Fibroblast of gingiva (primary cell): ENCODE measurements at places on chromosomes 7 and 10.
A peak's percentile ranks its signal among the peaks of the same experiment; 100 is the strongest.

GRCh38 chr10:103692436-103692951, 162.9 kb downstream of the SH3PXD2A start:
- no peak for DNase-seq

DNA sequence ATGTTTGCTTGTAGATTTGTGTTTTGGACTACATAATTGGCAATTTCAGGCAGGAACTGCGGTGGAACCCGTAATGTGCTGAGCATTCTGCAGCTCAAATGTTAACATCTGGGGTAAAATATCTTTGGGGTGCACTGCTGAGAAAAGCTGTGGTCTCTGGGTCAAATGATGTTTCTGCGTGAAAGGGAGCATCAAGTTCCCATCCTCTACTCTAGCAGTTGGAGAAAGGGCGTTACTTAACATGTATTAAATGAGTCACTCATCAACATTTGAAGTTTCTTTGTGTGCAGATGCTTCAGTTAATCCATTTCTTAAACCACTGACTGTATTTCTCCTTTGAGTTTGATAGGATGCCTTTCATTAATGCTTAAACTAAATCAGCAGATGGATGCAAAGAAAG, 273.1 kb upstream of the PITRM1 start:
- DNase-seq: no peak

GRCh38 chr10:75466001-75466400, 34.6 kb downstream of the LRMDA start:
- DNase-seq: no peak

GRCh38 chr7:130943336-130943901, 209.4 kb upstream of the KLF14 start:
- DNase-seq: peak; percentile 80

- DNase-seq: peak; percentile 74
Measured at GRCh38 chr10:132382231-132382922, 14.6 kb upstream of the PWWP2B start.

DNA sequence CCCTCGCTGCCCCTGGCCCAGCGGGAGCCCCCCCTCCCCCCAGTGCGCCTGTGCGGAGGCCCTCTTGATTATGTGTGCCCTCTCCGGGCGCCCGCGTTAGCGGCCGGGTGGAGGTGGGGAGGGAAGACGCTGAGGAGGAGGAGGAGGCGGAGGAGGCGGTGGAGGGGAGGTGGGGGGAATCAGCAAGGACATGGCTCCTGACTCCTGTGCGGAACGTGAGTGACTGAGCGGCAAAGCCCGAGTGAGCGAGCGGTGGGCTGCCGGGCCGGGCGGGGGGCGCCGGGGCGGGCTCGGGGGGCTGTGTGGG, 201 bp downstream of the MLLT10 start:
- no peak for DNase-seq

- no peak for DNase-seq
Measured at GRCh38 chr10:1267568-1267967, 211.4 kb downstream of the WDR37 start.

DNA sequence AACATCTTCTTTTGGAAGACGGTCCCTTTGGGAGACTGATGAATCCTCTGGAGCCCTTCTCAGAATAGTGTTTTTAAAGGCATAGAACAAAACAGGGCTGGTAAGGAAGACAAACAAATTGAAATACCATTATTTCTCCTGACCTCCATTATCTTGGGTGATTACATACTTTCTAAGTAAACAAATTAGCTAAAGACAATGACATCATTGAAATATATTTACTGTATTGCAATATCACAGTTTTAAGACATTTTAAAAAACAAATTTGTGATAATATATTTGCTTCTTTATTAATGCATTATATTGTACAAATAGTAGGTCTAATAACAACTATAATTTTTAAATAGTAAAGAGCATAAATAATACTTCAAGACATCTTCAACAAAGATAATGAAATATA, 152.2 kb upstream of the CDK1 start:
- DNase-seq: no peak

DNA sequence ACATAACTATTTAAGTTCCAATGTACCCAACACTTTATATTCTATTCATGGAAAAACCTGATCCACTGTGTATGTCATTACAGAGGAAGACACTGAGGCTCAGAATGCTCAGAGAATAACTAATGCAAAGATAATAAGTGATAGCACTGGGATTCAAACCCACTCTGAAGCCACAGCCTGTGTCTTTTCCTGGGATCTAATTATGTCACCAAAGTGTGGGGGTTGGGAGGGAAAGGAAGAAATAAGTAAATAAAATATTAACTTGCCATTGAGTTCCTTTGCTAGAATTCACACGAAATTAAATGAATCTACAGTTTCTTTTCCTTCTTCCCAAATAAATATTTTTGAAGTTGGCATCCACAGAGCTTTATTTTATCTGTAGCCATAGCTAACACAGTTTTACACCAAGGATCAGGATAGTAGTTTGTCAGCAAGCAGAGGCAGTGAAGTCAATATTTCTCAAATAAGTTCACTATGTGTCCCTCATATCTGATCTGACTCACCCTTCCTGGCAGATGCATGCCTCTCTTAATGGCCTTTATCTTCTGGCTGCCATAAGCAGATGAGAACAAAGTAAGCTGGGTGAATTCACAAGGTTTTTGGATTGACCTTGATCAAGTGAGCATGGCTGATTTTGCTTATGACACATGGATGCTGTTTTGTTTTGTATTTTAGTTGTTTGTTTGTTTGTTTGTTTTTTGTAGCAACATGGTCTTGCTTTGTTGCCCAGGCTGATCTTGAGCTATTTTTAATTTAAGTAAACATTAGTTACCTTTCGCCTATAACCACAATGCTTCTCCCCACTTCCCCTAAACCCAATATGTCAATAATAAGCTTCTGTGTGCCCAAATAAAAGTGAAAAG, 6.3 kb downstream of the RAPGEF5 start:
- DNase-seq: no peak

DNA sequence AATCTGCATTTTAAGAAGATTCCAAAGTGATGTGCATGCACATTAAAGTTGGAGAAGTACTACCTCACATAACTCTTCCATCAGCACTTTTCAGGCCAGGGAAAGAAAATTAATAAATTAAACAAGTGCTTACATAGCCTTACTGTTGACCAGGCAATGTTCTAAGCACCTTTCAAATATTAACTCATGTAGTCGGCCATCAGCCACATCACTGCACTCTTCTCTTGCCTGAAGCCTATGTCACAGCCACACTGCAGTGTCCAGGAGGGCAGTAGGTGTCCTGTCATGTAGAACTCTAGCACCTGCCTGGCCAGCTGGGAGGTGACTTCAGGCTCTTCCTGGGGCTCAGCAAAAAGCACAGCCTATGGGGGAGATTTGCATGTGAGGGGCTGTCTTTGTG, 71.5 kb downstream of the CDK1 start:
- DNase-seq: no peak

- DNase-seq: peak; percentile 14
Measured at GRCh38 chr10:79905322-79906314, 43.3 kb downstream of the SFTPD start.

- DNase-seq: no peak
Measured at GRCh38 chr10:33187427-33187999, 147.0 kb downstream of the NRP1 start.

DNA sequence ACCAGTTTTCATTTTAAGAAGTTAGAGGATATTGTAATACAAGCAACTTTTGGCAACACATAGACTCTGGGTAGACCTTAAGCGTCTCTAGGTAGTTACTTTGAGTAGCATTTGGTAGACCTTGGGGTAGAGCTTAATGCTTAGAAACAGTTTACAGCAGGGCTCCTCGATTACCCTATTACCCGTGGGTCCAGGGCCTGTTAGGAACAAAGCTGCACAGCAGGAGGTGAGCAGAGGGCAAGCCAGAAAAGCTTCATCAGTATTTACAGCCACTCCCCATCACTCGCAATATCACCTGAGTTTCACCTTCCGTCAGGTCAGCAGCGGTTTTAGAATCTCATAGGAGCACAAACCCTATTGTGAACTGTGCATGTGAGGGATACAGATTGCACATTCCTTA, 173.5 kb downstream of the TSPAN12 start:
- no peak for DNase-seq

GRCh38 chr10:111289461-111289860, 212.6 kb downstream of the ADRA2A start:
- no peak for DNase-seq
